ENCODE measurements at places on chromosomes 3 and 15. TPM values are rescaled to one million over a fixed set of nuclear protein-coding genes. Genes with fewer than 3 reads are reported as not detected.

The ZNF501 gene
- 1.7 TPM for total RNA-seq

The MYH15 gene
- 0.26 TPM for total RNA-seq

The CKMT1A gene
- total RNA-seq, result 0.28 TPM

The SLC35G2 gene
- 9.6 TPM for total RNA-seq

The RASA2 gene
- 41.1 TPM for total RNA-seq

The FANCI gene
- total RNA-seq, result 232 TPM

The LMCD1 gene
- total RNA-seq, result 9.8 TPM

The PLSCR2 gene
- total RNA-seq, result not detected

The FGF12 gene
- total RNA-seq, result not detected

The TM4SF4 gene
- not detected for total RNA-seq

The STRIT1 gene
- total RNA-seq, result not detected

The KBTBD12 gene
- not detected for total RNA-seq

The PLA2G4D gene
- 0.09 TPM for total RNA-seq

The KY gene
- total RNA-seq, result not detected

The RPL15 gene
- total RNA-seq, result 2,530 TPM

The CFAP100 gene
- not detected for total RNA-seq

The GANC gene
- 27.6 TPM for total RNA-seq

The MME gene
- total RNA-seq, result not detected

The LRRC3B gene
- total RNA-seq, result not detected

Measured in activated T-helper 17 cell treated with anti-CD3 and anti-CD28 coated beads, Interleukin-2, amount 50 U/mL, for 72 hours (primary cell).